Thymus (tissue), 14 donors: ENCODE measurements at places on chromosomes 12 and 14.

GRCh38 chr12:75853626-75854025, 177.9 kb downstream of the PHLDA1 start:
- no peak for DNase-seq

DNA sequence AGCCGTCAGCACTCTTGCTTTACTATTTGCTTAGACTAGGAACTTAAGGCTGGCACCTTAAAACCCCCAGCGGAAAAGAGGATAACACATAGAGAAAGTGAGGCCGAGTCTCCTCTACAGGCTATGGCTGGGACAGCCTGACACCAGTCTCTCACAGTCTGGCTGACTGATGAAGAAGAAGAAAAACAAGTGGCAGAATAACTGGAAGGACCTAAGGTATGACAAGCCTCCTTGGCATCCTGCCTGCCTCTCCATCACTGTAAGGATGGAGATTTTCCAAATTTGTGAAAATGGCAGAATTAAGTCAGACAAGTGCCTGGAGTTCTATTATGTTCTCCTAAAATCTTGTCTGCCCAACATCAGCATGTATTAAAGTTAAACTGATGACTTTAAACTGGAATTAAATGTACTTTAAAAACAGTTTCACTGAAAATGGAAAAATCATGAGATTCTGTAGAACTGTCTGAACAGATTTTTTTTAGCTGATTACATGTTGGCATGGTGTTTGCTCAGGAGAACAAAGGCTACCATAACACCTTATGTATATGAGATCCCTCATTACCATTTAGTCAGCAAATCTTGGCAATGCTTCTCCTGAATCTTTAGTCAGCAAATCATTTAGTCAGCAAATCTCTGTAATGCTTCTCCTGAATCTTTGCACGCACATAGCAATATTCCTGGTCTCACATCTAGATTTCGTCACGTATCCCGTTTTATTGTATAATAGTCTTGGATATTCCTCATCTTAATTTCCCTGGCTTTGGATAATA, 140.3 kb upstream of the AEBP2 start:
- no peak for DNase-seq

DNA sequence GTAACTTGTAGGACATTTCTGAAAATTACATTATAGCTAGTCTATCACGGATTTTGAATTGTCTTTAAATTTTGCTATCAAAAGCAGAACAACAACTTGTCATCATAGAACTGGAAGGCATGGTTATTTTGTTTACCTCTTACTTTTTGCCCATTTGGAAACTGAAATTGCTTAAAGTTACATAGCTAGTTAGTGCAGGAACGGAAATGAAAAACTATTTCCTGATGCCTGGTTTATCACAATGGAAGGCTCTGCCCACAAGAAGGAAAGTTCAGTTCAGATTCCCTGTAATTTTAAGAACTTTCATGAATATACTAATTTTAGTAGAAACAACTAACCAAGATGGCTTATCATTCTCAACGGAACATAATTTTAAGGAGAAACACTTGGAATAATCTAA, 427.7 kb downstream of the RAD51B start:
- no peak for DNase-seq

DNA sequence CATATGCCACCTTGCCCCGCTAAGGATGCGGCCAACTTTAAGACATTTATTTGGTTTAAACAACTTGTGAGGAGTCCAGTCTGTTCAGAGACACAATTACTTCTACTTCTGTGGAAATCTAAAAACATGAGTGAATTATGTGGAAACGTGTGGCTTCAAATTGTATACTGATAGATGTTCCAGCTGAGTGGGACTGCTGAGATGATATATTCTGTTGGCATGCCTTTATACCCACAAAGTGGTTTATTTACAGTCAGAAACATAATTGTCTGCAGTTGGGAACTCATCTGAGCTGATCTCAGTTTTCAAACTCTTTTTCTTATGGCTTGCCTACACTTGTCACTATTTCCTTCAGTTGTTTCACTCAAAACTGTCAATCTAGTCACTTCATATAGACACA, 67.8 kb downstream of the FLRT2 start:
- DNase-seq, result no peak

GRCh38 chr12:1698720-1699119, 7.8 kb downstream of the ADIPOR2 start:
- DNase-seq, result no peak

- DNase-seq, result no peak
Observed at GRCh38 chr14:103694572-103695026, 20.7 kb downstream of the XRCC3 start.

- DNase-seq, result peak; percentile 59
Observed at GRCh38 chr14:53306267-53306721, 153.2 kb upstream of the DDHD1 start.

- DNase-seq, result no peak
Observed at GRCh38 chr14:45610318-45610717, 357.3 kb upstream of the MIS18BP1 start.

DNA sequence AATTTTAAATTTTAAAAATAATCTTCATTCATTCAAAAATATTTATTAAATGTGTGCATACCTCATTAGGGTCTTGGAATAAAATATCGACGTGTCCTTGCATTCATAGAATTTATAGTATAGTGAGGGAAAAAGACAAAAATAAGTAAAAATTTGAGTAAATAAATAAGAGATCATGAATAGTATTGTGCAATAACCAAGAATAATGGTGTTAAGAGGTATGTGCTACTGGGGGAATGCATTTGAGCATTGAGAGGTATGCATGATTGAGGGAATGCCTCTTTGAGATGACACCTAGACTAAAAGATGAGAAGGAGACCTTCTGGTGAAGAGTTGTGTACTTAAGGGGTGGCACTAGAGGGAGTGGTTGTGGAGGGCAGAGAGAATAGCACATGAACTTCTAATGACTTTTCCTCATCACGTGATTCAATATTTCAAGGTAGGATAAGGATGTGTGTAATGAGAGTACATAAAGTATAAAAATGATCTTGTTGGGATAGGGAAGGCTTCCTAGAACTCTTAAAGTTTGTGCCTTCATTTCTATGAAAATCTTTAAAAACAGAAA, 18.8 kb upstream of the CATSPERB start:
- DNase-seq, result no peak

- DNase-seq, result peak; percentile 55
Observed at GRCh38 chr12:7092229-7092985, at the start of gene C1R. C1R (minus strand) TSS chr12:7092445; CDS start chr12:7092388, 57 bp downstream.

GRCh38 chr14:99320105-99320572, 48.1 kb upstream of the BCL11B start:
- peak; percentile 40 for DNase-seq

DNA sequence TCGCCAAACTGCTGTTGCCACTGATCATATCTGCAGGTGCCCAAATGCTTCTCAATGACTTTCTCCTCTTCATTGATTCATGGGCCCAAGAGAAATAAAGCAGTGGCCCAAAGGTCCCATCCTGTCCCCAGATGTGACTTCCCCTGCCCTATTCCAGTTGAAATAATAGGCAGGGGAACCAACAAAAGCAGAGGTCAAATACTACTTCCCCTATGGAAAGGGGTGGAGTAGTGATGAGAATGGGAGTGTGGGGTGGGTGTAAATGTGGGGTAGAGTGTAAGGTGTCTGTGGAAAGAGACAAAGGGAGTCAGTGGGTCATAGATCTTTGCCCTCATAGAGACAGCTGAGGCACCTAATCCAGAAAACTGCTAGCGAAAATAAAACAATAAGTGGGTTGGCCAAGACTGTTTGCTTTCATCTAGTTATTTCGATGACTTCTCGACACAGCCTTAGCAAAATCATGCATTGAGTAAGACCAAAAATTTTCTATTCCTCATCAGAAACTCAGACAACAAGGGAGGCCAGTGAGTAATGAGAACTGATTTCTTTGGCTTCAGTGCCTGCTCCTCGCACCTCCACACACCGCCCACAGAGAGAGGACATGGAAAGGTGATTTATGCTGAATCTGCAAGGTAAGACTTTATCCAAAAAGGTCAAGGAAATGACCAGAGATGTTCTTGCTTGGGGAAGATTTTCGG, 10.9 kb upstream of the IL22 start:
- DNase-seq, result no peak

DNA sequence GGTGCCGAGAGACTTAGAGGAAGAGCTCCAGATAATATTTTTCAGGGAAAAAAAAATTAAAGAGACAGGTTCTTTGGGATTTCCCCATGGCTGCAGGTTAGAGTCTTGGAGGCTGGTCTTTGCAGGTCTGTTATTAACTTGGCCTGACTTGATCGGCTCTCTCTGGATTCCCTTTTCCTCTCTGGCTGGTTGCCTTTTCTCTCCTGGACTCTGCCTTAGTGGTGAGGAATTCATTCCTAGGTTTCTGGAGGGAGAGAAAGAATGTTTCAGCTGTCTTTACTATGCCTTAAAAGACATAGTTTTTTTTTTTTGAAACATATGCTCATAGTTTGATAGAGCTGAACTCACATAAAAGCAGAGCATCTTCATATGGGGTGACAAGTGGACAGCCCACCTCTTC, 336.3 kb downstream of the BMP4 start:
- DNase-seq, result no peak

DNA sequence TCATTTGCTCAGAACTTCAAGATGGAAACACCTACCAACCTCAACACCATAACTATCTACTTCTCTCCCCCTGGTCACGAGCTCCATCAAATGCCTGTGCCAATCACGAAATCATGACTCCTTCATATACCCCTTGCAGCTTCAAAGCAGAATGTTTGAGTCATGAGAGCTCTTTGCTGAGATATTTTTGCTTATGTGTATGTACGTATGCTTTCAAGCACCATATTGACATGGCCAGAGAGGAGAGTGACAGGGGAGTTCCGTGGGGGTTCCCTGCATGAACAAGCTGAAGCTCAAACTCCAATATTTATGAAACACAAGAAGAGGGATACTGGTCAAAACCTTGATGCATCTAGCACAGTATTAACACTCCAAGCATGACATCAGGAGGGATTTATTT, 374.4 kb downstream of the DPF3 start:
- no peak for DNase-seq

DNA sequence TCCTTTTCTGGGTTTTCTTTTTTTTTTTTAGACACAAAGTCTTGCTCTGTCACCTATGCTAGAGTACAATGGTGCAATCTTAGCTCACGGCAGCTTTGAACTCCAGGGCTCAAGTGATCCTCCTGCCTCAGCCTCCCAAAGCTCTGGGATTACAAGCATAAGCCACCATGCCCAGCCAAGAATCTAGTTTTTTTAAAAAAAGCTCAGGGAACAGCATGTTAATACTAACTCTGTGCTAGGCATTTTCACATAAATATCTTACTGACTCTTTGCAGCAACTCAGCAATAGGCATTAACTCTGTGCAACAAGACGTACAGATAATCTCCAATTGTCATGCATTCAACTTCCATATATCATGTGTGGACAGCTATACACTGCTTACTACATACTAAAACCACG, 97.4 kb downstream of the LLPH start:
- DNase-seq, result no peak

DNA sequence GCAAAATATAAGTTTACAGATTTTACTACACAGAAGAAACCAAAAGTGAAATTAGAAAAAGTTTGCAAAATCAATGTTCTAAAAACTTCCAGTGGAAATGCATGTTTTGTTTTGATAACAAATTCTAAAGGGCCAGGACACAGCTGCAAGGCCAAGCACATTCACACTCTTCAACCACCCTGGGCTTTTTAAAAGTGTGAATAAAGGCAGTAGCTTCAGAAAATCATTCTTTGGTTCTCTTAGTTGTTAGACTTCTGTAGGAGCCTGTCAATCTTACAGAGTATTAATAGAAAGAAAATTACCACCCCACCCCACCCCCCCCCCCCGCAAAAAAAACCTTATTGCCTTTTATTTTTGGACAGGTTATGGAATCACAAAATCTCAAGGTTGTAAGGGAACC, 105.2 kb upstream of the EGLN3 start:
- no peak for DNase-seq

GRCh38 chr14:71137536-71138447, 230.5 kb downstream of the PCNX1 start:
- no peak for DNase-seq

DNA sequence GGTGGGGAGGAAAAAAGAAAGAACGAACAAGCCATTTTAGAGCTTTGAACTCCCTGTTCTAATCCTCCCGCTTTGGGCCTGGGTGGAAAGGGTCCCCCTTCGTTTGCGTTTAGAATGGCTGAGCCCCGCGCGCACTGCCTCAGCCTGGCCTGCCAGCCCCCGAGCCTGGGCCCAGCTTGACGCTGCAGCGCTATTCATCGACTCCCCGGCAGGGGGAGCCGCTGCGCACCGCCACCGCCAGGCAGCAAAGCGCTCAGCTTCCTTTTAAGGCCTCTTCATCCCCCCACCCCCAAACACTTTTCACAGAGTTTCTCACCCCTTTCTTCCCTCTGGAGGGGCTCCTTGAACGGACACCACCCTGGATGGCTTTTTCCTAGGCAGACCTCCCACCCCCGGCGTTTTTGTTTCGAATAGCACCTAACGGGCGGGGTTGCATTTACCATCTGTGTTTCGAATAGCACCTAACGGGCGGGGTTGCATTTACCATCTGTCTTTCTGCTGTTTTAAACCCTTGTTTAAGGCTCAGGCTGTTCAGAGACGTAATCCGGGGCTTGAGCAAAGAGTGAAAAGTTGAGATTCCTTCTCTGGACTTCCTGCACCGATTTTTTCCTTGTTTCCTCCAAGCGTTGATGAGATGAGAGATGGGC, 56.4 kb upstream of the PIWIL1 start:
- peak; percentile 21 for DNase-seq

GRCh38 chr12:64273527-64274403, 51.7 kb upstream of the KICS2 start:
- no peak for DNase-seq

- DNase-seq, result no peak
Observed at GRCh38 chr12:83084516-83085234, 398.0 kb downstream of the TMTC2 start.

DNA sequence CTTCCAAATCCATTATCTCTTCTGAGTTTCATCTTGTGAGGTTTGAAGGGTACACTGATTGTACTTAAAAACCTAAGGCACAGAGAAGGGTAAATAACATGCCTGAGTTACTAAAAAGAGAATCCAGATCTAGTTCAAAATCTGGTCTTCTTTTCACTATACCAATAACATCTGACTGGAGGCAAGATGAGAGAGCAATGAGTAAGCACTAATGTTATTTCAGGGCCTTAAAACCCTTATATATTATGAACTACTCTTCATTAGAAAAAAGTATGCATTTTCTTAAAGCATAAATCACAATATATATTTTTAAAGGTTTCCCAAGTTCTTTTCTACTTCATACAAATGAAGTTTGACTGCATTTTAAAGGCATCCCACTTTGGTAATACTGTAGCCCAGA, 60.2 kb downstream of the GXYLT1 start:
- DNase-seq, result no peak
